GM23248 (cell line): ENCODE measurements at places on chromosomes 1 and 21. TPM values are rescaled to one million over a fixed set of nuclear protein-coding genes. Genes with fewer than 3 reads are reported as not detected.
A peak's percentile ranks its signal among the peaks of the same experiment; 100 is the strongest.

- DNase-seq: no peak
These were observed at the start of gene SAMSN1 for GRCh38 chr21:14545906-14546480. Gene SAMSN1 (minus strand): TSS chr21:14546315. CDS start chr21:14546261, 54 bp downstream.

DNA sequence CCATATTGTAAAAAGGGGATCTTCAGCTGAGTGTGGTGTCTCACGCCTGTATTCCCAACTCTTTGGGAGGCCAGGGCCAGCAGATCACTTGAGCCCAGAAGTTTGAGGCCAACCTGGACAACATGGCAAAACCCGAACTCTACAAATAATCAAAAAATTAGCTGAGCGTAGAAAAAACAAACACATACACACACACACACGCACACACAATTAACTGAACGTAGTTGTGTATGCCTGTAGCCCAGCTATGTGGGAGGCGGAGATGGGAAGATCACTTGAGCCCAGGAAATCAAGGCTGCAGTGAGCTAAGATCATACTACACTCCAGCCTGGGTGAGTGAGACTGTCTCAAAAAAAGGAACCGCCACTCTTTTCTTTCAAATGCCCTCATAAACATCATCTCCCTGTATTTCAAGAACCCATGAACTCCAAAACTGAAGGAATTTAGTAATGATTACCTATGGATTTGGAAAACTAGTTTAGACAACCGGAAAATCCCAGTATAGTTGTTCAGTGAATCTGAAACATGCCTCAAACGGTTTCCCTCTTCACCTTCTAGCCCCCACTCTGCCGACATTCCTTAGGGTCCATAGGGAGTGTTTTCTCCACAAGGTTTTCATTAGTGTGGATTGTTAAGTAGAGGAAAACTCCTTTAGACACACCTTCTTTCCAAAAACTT lies 4.5 kb downstream of the TXNIP start:
- DNase-seq: no peak

GRCh38 chr1:89994231-89994804 lies 592 bp upstream of the ZNF326 start:
- DNase-seq: no peak

DNA sequence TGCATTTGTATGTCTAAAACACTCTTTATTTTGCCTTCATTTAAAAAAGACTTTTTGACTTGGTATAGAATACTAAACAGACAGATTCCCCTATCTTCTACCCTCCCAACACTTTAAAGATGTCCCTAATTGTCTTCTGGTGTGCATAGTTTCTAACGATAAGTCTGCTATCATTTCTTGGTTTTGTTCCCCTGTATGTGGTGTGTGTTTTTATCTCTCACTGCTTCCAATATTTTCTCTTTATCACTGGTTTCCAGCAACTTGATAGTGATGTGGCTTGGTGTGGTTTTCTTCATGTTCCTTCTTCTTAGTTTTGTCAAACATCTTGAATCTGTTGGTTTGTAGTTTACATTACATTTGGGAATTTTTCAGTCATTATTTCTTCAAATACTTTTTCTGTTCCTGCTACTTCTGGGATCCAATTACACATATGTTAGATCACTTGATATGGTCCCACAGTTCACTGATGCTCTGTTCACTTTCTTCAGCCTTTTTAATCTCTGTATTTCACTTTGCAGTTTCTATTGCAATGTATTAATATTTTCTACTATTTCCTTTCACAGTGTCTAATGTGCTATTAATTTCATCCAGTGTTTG lies 23.2 kb downstream of the F5 start:
- DNase-seq: no peak

GRCh38 chr1:229434005-229434640 lies at the start of gene ACTA1:
Gene ACTA1 (minus strand): TSS chr1:229434094. CDS start chr1:229433115, 979 bp downstream.
- no peak for DNase-seq

DNA sequence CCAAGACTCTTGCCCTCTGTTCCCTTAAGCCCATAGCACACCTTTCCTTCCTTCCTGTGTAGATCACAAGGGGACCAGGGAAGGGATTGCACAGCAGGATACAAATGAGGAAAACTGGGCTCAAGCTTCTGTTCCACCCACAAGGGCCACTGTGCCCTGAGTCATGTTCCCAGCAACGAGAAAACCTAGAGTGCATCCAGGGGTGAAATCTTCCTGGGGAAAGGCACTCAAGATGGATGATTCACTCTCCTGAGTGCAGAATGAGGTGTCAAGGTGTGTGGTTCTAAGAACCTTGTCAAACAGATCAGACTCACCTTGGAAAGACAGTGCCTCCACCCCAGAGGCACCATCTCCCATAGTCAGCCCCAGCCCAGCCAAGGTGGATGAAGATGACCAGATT lies 40.7 kb upstream of the EYA3 start:
- DNase-seq: peak; percentile 90

GRCh38 chr1:151593730-151594129 lies 18.1 kb upstream of the SNX27 start:
- no peak for DNase-seq

Gene HTR1D
- total RNA-seq: not detected in 2 replicates

Gene RGSL1
- not detected in 2 replicates for total RNA-seq

Gene FCGR3A
- total RNA-seq: not detected in 2 replicates

Gene GJA9
- total RNA-seq: 0.11 TPM in 1 of 2 replicates, not detected in the other

Gene CCDC181
- not detected in 2 replicates for total RNA-seq
